ENCODE measurements at places on chromosomes 3 and 15.

DNA sequence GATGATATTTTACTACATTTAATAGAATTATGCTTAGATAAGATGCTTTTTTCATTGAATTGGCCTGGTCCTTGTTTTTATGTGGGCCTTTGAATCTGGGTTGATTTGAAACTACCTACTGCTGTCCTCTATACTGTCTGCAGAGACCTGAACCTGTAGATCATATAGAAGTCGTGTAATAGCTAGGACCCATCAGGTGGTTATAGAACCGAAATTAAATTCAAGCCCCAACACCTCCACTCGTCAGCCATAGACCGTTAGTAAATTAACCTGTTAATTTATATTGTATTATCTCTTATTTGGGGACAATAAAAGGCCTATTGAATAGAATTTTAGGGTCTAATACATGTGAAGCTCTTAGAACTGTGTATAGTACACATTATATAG lies 108.4 kb downstream of the MBNL1 start:
- DNase-seq, result no peak

- no peak for DNase-seq
Observed at GRCh38 chr15:96290679-96291078, 39.8 kb upstream of the NR2F2 start.

GRCh38 chr15:37824717-37825382 lies 109.6 kb upstream of the TMCO5A start:
- peak; percentile 97 for DNase-seq

GRCh38 chr15:79987569-79987955 lies 16.6 kb upstream of the BCL2A1 start:
- no peak for DNase-seq

DNA sequence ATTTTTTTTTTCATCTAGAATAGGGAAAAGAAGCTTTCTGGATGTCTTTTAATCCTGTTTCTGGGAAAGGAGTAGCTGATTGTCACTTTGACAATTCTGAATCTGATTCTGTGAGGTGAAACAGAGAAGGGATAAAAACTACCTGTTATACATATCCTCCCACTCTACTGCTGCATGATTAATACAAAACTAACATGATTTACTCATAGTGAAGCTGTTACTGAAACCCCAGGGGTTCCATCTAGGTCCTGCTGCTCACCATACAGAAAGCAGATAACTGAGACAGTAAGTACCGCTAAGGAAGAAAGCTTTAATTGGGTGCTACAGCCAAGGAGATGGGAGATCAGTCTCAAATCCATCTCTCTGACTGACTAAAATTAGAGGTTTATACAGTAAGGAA lies 610.9 kb upstream of the ALCAM start:
- no peak for DNase-seq

DNA sequence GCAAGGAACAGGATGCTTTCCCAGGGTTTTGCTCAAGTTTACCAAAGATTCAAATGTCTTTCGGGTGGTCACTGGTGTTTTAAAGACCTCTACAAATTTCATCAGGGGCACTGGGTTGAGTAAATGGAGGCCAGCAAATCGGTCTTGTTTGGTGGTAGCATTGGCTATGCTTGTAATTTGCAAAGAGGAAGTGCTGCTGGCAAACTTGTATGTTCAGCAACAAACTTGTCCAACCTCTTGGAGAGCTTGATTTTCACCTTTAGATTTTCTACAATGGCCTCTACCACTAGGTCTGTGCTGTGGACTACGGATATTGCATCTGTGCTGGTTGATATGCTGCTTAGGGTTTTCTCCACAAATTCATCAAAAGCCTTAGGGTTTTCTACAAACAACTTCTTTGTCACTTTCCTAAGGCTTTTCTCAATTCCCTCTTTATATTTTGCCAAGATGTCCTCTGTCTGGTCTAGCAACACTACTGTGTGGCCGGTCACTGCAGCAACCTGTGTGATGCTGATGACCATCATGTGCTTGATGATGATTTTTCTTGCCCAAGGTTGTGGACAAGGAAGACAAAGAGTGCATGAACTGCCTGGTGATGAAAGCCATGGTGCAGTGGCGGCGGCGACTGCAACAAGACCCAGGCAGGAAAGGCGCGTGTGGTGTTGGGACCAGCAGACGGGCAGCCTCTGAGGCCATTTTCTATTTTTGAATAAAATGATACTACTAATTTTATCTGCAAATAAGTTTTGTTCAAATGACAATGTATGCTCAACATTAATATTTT lies 50.8 kb downstream of the RFX7 start:
- DNase-seq, result no peak
